ENCODE measurements at places on chromosomes 5 and 9.
A peak's percentile ranks its signal among the peaks of the same experiment; 100 is the strongest.

- no peak for DNase-seq
Measured at GRCh38 chr5:51345106-51345505, 38.1 kb upstream of the ISL1 start.

GRCh38 chr5:172945151-172945550 is 14.1 kb upstream of the RPL26L1 start:
- DNase-seq: no peak

DNA sequence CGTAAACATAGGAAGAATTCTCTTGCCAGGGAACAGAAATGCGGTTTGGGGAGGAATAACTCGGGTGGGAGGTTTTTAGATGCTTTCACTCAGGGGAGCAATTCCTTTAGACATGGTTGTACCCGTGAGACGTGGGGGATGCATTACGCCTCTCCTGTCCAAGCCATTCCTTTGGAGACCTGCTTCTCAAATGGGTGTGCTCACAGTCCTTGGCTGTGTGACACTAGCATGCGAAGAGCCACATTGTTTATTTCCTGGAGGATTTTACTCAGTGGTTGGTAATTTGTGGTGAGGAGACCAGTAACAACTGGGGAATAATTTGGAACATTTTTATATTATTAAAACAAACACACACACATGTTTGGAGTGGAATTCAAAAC is 18.5 kb downstream of the COL15A1 start:
- DNase-seq: no peak

GRCh38 chr5:132211787-132212186 is 15.9 kb downstream of the P4HA2 start:
- DNase-seq: no peak

- DNase-seq: no peak
Measured at GRCh38 chr5:95712347-95712958, 18.7 kb upstream of the RHOBTB3 start.

DNA sequence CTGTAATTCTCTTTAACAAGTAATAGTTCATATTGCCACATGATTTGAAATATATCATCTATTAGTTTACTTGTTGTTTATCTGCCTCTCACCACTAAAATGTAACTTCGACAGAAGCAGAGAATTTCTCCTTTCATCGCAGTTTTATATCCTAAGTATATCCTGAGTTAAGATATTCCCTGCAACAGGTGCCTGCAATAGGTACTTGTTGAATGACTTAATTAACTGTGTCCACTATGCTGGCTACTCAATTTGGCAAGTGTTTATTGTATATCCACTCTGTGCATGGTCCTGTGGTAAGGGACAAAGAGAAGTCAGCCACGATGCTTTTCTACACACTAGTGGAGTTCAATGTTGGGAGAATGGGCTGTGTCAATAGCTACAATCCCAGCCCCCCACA is 108.5 kb downstream of the PSAT1 start:
- no peak for DNase-seq

DNA sequence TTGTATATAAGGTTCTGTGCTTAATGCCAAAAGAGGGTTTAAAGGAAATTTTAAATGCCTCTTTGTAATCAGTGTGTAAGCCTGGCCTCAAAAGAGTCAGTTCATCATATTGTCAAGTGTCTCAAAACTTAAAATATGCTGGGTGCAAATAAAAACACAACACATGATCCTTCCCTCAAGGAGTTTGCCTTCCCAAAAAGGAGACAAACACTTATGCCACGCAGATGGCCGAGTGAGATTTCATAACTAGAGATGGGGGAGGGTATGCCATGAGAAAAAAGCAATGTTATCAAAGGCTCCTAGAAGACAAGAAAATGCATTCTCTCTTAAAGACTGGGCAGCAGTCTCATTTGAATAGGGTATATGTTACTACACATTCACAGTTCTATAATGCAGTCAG is 55.2 kb downstream of the FBXO38 start:
- DNase-seq: no peak

DNA sequence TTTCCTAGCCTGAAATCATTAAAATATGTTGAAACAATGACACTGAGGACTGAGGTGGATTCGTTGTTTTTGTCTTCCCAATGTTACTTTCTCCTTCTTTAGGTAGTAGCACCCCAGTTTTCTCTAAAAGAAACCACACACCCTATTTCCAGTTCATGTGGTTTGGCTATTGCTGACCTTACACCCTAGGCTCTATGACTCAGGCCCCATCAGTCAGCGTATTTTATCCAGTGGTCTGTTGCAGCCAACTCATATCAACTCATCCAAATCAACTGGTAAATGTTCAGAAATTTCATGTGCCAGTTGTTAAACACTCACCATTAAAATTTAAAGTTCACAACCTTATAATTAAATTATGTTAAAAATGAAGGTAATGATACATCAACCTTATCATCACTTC is 44.6 kb upstream of the NFIB start:
- no peak for DNase-seq

DNA sequence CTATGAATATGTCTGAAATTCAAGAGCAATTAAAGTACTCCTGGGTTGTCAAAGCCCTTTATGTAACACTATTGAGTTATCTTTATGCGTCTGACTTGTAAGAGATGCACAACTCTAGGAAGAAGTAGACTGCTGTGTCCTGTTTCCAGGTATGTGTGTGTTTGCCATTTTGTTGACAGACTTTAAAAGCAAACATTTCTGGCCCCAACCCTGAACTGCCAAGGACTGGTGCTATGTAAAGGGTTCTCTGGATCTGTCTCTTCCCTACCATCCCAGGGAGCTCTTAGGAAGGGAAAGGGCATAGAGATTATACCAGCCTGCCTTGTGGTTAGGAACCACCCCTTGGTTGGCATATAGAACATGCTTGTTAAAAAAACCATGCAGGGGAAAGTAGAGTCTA is 12.1 kb downstream of the SLC22A5 start:
- no peak for DNase-seq

- DNase-seq: peak; percentile 34
Measured at GRCh38 chr5:73448463-73449136, at the start of gene FOXD1. Gene FOXD1, minus strand, starts transcription at chr5:73448777. Its CDS starts 415 bp downstream, at chr5:73448362.

- no peak for DNase-seq
Measured at GRCh38 chr9:129141066-129142041, 30.1 kb downstream of the PTPA start.

DNA sequence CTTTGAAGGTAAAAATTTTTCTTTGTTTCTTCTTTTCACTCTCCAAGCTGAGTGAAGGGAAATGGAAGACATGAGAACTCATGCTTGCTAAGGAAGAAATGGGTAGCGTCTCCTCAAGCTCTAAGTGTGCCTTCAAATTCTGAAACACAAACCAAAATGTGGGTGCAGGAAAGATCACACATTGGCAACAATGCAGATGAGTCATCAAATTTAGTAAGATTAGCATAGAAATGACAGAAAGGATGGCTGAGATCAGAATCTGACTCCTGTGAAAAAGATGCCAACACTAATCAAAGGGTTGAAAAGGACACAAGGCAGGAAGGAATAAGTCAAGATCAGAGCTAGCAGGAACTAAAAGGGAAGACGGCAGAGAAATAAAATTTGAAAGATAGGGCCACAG is 61.1 kb upstream of the ZNF462 start:
- no peak for DNase-seq

- DNase-seq: no peak
Measured at GRCh38 chr5:139453683-139454567, 8.6 kb downstream of the ECSCR start.

- DNase-seq: no peak
Measured at GRCh38 chr5:136060963-136061362, 32.2 kb downstream of the TGFBI start.

DNA sequence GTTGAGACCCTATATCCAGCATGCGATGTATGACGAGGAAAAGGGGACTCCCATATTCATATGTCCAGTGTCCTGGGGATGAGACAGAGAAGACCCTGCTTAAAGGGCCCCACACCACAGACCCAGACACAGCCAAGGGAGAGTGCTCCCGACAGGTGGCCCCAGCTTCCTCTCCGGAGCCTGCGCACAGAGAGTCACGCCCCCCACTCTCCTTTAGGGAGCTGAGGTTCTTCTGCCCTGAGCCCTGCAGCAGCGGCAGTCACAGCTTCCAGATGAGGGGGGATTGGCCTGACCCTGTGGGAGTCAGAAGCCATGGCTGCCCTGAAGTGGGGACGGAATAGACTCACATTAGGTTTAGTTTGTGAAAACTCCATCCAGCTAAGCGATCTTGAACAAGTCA is 17.1 kb downstream of the BTNL3 start:
- DNase-seq: no peak

DNA sequence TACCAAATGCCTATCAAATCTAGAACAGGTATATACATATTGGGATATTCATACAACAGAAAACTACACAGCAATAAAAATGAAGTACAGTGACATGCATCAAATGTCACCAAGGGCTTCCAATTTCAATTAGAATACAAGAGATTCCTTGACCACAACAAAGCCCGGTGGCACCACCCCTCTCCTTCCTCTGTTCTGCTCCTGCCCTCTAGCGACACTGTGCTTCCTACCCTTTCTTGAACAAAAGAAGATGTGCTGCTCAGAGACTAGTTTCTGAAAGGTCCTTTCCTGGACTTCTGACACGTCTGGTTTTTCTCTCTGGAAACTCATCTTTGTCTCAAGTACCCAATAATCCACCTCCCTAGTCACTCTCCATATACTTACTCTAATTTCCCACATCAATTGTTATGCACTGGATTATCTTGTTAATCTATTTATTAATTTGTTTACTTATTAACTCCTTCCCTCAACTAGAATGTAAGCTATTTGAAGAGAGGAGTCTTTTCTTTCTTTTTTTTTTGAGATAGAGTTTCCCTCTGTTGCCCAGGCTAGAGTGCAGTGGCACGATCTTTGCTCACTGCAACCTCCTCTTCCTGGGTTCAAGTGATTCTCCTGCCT is 70.4 kb upstream of the CTSV start:
- DNase-seq: peak; percentile 13

DNA sequence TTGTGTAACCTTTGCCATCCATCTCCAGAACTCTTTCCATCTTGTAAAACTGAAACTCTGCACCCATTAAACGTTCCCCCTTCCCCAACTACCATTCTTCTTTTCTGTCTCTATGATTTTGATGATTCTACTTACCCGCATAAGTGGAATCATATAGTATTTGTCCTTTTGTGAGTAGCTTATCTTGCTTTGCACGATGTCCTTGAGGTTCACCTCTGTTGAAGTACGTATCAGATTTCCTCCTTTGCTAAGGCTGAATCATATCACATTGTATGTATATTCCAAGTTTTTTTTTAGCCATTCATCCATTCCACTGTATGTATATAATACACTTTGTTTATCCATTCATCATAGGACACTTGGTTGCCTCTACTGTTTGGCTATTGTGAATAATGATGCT is 2.9 kb upstream of the RNF130 start:
- DNase-seq: no peak

GRCh38 chr9:126471084-126471624 is 142.6 kb upstream of the LMX1B start:
- DNase-seq: peak; percentile 26

- DNase-seq: no peak
Measured at GRCh38 chr9:89015336-89015735, 24.1 kb downstream of the S1PR3 start.

GRCh38 chr5:174101195-174101730 is 55.8 kb downstream of the NSG2 start:
- no peak for DNase-seq

DNA sequence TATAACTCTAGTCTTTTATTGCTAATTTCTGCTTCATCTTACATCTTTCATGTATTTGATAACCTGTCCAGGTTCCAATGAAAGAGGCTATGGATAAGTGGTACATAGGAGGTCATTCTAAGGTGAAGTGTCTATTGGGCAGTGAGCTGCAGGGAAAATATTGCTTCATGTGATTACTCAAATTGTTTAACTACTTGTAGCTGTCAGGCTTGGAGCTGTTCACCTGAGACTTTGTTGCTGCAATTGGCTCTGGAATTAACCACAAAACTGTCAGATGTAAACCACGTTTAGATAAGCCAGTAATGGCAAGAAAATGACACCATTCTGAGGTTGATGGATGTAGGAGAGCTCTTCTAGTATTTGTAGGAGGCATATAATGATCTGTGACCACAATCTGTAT is 26.0 kb downstream of the ADAMTSL1 start:
- no peak for DNase-seq

DNA sequence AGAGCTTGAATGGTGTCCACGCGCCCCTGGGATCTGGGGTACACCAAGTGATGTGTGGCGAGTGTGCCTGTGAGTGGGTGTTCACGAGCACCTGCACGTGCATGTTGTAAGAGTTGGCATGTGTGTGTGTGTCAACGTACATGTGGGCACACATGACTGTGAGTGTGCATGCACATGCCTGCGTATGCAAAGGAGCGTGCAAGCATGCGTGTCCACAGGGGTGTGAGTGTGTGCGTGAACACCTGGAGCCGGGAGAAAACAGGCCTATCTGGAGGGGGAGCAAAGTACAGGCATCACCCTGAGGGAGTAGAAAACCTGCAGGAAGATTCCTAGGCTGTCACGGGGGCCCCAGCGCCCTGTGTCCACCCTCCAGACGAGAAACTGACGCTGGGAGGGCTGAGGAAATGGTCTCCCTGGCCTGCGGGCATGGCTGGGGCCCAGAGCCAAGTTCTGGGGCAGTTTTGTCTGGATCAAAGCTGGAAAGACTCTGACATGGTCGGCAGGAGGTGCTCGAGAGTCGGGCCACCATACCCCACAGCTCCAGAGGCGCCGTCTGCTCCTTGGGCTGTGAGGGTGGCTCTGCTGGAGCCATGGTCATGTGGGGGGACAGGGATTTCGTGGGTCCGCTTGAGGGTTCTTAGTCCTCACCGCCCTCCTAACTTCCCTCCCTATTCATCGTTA is 31.8 kb downstream of the PTGES start:
- DNase-seq: no peak

DNA sequence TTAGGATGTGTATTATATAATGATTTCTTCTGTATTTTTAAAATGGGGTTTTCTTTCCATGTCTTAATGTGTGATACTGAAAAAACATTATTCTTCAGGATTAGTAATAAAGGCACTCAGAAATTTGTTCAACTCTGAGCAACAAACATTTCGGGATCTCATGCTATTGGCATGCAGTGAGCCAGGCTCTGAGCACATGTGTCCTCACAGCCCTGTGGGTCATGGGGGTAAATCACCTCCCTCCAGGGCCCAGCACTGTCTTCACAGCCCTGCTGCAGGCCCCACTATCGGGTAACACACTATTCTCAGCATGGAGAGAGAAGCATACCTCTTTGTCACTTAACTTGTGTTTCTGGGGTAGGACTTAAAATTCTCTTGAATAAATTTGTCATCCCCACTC is 14.0 kb downstream of the TMEM174 start:
- DNase-seq: no peak

- no peak for DNase-seq
Measured at GRCh38 chr5:2985718-2986117, 234.2 kb upstream of the IRX2 start.

DNA sequence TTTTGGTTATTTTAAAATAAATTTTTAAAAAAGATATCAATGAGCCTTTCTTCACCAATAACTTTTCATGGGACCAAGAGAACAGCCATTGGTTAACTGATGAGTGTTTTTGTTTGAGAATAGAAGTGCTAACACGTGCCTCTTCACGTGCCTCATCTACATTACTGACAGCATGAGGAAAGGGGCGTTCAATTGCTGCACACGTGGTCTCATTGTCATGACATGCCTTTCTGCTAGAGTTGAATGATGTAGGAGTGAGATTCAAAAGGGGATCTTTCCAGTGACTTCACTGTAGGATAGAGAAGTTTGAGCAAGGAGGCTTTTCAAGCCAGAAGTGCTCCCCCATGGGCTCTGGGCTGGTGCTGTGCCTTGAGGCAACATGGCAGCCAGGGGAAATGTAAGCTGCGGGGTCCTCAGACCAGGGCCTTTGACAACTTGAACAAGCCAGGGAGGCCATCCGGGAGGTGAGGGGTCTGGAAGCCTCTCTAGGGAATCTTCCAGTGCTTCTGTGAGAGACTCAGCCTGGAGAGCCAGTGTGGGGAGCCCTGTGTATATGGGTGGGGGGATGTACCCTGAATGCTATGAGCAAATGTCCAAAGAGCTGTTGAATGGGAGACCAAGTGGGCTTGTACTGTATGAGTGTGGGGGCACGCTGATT is 51.2 kb upstream of the FSTL4 start:
- DNase-seq: no peak
